ENCODE measurements at places on chromosomes 5 and 9.

DNA sequence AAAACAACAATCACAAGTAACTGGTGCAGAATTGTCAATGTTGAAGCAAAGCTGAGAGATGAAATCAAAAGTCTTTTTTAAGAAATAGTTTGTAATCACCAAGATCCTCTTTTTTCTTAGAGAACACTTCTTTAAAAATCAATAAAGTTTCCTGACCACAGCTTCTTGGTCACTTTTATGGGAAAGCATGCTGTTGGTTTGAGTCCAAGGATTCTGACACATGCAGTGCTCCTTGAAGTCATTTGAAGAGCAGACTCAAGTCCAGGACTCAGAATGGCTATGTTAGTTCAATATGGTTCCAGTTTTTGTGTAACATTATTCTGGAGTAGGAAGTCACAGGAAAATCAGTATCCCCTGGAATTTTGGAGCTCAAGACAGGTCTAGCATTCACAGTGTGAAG, 480.6 kb downstream of the NR2F1-AS1 start:
- no peak for DNase-seq

GRCh38 chr5:31824869-31825517, 186.1 kb downstream of the PDZD2 start:
- no peak for DNase-seq

- DNase-seq, result no peak
These were observed 176.7 kb upstream of the ADAMTSL1 start for GRCh38 chr9:18297056-18297841.

DNA sequence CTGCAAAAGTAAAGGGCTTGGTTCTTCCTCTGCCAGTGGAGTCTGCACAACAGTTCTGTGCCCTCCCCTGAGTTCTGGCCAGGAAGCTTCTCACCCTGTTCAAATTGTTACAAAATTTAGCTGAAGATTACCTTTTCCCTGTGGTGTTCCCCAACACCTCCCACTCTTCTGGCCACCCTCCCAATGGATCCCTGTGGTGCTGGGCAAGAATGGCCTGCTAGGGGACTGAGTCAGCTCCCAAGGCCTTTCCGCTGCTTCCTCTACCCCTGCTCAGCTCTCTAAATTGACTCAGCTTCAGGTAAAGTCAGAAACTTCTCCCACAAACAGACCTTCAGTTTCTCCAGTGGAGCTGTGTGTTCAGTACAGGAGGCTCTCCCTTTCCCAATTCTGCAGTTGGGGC, 186.0 kb downstream of the NR2F1-AS1 start:
- no peak for DNase-seq

DNA sequence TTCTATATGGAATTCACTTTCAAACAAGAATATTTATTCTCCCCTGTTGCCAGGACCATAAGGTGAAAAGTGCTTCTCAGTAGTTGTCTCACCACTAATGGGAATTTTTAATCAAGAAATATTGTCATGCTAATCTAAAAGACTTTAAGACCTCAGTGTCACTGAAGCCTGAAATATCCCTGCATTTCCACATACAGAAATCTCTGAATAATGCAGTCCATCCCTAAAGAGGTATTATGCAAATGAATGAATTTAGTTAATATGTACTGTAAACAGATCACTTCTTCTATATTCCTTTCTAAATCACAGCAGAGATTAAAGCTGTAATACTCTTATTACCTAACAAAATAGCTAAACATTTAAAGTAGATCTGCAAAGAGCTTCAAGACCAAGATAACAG, 531.1 kb upstream of the CDH6 start:
- no peak for DNase-seq

DNA sequence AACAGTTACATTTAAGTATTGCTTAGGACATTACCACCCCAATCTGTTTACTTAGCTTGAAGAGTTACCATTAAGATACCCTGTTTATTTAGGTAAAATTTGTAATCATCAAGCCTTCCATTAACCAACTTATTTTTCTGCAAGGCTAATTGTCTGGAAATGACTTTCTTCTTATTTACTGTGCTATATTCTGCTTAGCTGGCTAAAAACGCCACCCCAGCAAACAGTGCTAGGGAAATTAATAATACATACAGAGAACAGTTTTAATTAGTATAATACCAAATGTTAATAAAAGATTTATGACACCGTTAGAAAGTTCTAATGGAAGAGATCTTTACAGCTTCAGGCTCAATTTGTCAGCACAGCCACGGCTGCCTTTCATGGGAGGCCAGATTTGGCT, 14.0 kb downstream of the TLX3 start:
- no peak for DNase-seq

DNA sequence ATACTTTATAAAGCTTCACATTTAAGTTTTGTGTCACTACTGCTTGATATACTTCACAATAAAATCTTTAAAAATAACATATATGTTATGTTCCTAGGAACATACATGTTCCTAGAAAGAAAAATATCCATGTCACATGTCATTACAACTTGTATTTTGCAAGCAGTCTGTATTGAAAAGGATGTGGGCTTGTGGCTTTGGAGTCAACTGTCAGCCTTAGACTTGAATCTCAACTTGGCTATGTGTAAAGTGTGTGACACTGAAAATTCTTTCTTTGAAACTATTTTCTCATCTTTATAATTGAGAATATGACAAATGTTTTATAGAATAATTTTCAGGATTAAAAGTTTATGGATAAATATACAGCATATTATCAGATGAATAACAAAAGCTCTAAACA, 273.1 kb downstream of the KIAA0825 start:
- DNase-seq, result no peak

DNA sequence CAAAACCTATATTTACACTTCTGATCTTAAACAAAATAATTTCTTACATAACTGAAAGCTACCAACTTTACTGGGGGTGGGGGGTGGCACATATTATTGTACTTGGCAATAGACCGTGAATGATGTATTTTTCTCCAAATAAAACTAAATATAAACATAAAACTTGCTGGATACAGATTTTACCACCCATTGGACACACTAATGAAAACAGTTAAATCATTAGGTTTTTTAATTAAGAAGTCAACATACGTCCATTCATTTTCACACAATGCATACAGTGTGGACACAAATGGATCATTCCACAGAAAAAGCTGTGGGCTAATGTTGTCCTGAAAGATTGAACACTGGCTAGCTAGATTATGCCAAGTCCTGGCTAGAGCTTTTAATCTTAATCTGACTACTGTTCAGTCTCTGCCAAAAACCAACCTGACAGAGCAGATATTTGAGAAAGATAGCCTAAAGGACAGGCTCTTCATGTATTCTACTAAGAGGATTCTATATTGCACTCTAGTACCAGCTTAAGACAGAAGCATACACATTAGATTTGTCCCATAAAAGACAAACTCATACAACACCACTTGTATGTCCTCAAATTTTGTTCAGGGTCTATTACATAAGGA, 118.1 kb downstream of the SIL1 start:
- no peak for DNase-seq

DNA sequence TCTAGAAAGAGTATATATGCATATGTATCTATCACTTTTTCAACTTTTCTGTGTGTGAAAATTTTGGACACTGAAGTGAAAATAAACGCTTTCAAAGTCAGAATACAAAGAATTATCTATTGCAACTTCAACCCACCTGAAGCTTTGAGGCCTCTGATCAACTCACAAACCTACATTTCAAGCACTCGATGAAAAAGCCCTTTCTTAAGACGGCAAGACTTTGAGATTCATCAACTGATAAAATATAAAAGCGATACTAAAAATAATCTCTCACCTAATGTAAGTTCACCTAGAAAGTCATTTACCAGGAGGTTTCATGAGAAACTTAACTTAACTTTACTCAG, 1.2 kb downstream of the GOLPH3 start:
- DNase-seq, result no peak

DNA sequence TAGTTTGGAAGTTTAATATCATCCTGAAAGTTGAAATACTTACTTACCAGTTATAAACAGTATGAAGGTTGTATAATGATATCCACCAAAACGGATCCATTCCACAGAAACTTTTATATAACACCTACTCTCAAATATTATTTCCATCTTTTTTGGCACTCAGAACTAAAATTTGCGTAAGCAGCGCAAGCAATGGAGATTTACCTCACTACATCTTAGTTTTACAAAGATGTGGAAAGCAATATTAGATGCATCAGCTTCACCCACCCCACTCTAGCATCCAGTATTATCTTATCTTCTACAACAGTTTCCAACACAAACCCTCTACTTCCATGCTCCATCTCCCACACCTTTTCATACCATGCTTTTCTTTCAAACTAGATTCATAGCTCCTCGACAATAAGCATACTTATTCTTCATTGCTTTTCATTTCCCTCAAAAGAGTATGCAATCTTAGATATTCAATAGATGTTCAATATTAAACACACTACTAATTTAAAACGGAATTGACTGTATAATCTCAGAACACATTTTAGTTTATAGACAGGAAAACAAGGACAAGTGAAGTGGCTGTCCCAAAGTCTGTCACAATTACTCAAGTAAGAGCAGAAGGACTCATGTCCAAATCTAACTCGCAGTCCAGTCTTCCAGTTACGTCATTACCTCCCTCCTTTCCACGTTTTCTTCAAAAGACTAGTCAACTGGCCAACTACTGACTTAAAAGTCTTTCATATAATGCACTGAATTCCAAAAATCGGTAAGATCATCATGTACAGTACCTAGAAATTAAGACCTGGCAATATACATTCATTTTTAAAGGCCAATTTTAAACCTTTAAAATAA, 2.2 kb downstream of the PPP2CA start:
- no peak for DNase-seq

DNA sequence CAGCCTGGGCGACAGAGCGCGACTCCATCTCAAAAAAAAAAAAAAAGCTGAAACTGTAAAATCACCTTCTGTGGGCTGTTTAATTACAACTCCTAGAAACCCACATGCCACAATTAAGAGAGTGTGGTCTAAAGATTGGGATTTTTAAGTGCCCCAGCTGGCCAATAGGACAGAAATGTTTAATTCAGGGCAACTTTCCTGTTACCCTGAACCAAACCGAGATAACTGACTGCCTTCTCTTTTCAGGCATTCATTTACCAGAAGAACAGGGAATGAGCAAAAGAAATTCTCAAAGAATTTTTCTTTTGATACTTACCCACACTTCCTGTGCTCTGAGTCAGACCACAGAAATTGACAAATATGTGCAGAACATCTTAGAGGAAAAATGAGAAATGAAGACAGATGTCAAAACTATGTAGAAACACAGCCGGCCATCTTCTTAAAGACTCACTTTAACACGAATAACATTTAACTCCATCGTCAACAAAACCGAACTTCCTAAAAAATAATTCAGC, 221.3 kb upstream of the DAPK1 start:
- no peak for DNase-seq

- no peak for DNase-seq
These were observed 4.0 kb downstream of the ADGRD2 start for GRCh38 chr9:124454296-124454695.

GRCh38 chr5:82901281-82901888, 175.8 kb downstream of the TMEM167A start:
- DNase-seq, result no peak

DNA sequence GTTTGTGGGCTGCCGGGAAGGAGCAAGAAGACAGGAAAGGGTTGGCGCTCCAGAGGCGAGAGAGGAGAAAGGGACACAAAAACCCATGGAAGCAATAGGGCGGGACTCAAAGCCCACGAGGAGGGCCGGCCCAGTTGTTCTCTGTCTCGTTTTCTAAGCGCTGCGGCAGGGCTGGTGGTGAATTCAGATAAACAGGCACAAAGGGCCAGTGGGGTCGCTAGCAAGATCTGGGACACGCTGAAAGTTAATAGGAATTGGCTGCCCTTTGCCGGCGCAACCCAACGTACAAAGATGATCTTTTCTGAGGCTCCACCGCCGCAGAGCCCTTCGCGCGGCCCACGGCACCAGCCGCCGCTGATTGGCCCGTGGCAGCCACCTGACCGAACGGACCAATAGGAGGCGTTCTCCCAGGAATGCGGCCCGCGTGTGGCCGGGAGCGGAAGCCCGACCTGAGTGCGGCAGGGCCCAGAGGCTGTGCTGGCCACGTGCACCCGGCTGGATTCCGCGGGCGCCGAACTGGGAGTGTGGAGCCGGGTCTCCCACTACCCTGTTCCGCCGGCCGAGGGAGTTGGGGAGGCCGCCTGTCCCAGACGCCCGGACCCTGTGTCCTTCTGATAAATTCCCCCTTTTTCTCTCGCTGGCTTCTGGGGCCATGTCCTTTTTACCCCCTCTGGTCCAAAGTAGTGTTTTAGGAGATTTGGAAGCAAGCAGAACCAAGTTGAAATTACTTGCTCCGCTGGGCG, 16.8 kb upstream of the NSD1 start:
- DNase-seq, result peak; percentile 73

DNA sequence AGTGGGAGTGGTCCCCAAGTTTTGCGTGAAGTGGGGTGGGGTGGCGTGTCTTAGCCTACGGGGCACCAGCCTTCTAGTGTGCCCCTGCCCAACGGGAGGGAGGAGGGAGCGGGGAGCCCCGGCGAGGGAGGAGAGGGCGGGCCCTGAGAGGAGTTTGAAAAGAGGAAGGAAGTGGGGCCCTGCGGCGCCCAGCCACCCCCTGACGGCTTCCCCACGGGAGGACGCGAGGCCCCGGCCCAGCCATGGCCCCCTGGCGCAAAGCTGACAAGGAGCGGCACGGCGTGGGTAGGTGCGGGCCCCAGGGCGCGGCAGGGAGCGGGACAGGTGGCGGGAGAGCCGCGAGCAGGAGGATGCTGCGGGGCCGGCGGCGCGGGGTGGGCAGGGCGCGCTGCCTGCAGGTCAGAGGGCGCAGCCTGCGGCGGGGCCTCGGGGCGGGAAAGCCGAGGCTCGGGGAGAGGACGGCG, at the start of gene DOCK2:
Gene DOCK2, plus strand, starts transcription at position 191 of the 464 bp plus-strand sequence. Its CDS starts 52 bp downstream, at position 243.
- DNase-seq, result peak; percentile 50

DNA sequence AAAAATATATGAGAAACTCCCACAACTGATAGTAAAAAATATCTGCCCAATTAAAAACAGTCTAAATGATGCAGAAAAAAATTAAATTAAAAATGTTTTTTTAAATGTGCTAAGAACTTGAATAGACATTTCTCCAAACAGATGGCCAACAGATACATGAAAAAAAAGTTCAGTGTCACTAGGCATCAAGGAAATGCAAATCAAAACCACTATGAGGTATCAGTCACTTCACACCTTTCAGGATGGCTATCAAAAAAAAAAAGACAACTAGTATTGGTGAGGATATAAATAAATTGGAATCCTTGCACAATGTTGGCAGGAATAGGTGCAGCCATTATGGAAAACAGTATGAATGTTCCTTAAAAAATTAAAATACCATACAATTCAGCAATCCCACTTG, 16.6 kb downstream of the ZNF131 start:
- DNase-seq, result no peak

DNA sequence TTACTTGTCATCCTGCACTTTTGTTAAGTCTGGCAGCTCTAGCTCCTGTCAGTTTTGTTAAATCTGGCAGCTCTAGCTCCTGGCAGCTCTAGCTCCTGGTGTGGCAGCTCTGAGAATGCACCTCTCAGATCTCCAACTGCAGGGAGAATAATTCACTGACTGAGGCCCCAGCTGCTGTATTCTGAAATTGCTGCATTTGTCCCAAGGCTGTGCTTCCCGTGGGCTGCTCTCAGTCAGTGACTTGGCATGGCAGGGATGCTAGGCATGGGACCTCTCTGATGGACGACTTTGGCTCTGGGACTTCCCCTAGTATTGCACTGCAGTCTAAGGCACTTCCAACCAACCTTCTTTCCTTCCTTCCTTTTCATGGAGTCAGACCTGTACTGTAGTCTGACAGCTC, 475.7 kb downstream of the CCDC171 start:
- no peak for DNase-seq

GRCh38 chr5:141476132-141476911, 556 bp downstream of the PCDHGC3 start:
- no peak for DNase-seq
